Activated CD4-positive, alpha-beta memory T cell treated with anti-CD3 and anti-CD28 coated beads for 36 hours (primary cell): ENCODE measurements at places on chromosomes 7 and 10. TPM values are rescaled to one million over a fixed set of nuclear protein-coding genes. Genes with fewer than 3 reads are reported as not detected.
A peak's percentile ranks its signal among the peaks of the same experiment; 100 is the strongest.

GRCh38 chr7:131554880-131555516 lies 1.4 kb downstream of the PODXL start:
- H3K4me3 ChIP-seq: no peak overlapping the region
- no peak overlapping the region for H3K27ac ChIP-seq
- peaks cover 10% of the 10 kb centered on the region for H3K4me1 ChIP-seq
- no peaks in the 10 kb centered on the region for H3K36me3 ChIP-seq
- peaks cover 40% of the 10 kb centered on the region for H3K27me3 ChIP-seq

DNA sequence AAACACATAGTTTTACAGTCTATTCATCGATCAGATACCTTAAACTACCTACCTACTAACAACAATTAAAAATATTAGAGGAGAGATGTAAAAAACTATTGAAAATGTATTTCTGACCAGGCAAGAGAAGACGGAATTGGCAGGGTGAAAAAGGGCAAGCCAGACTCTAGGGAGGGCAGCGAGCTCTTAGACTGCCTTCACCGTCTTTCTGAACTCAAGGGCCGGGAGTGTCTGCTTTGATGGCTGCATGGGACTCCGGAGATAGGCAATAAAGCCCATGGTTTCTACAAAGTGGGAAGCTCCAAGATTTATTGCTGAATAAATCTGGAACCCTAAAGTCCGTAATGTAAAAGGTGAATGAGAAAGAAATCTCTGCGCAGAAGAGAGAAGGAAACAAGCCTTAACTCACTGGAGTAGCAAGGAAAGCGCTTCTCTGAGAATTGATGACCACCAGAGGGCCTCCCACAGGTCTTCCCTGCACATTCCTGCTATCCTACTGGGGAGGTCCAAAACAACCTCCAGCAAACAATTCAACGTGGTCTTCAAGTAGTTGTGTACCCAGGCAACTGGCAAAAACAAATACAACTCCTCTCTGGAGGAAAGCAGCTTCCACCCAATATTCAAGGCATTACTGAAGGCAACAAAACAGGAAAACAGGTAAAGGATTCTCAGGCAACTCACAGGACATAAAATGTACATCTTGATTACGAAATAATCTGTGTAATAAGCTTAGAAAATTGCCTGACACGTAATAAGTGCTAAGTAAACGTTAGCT lies 181.3 kb downstream of the SDK1 start:
- no peak overlapping the region for H3K27ac ChIP-seq
- no peaks in the 10 kb centered on the region for H3K4me1 ChIP-seq
- no peaks in the 10 kb centered on the region for H3K27me3 ChIP-seq
- H3K4me3 ChIP-seq: no peak overlapping the region
- no peak for DNase-seq
- no peaks in the 10 kb centered on the region for H3K36me3 ChIP-seq

GRCh38 chr10:132263866-132264265 lies 43.9 kb downstream of the STK32C start:
- H3K27ac ChIP-seq: no peak overlapping the region
- H3K36me3 ChIP-seq: no peaks in the 10 kb centered on the region
- no peaks in the 10 kb centered on the region for H3K27me3 ChIP-seq
- peaks cover 8% of the 10 kb centered on the region for H3K4me1 ChIP-seq

DNA sequence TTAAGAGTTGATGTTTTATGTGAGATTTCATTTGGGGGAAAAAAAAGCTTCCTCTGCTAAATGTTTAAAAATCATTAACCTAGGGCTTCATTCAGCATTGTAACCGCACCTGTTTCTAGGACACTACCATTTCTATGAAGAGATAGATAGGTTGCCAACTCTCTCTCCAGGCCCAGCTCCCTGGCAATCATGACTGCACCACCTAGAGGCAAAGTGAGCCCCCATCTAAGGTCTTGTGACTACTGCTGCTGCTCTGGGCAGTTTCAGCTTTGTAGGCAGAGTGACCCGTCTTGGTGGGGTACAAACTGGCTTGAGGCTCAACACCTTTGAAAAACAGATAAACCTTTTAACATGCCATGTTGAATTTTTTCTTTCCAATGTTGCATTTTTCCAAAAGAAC lies 27.3 kb upstream of the MRC1 start:
- H3K27me3 ChIP-seq: no peaks in the 10 kb centered on the region
- no peaks in the 10 kb centered on the region for H3K36me3 ChIP-seq
- no peaks in the 10 kb centered on the region for H3K4me1 ChIP-seq
- no peak overlapping the region for H3K4me3 ChIP-seq

GRCh38 chr7:158536871-158537515 lies 50.6 kb downstream of the PTPRN2 start:
- no peaks in the 10 kb centered on the region for H3K36me3 ChIP-seq
- DNase-seq: no peak
- no peak overlapping the region for H3K27ac ChIP-seq
- no peak overlapping the region for H3K4me3 ChIP-seq
- H3K27me3 ChIP-seq: peaks cover 2% of the 10 kb centered on the region

DNA sequence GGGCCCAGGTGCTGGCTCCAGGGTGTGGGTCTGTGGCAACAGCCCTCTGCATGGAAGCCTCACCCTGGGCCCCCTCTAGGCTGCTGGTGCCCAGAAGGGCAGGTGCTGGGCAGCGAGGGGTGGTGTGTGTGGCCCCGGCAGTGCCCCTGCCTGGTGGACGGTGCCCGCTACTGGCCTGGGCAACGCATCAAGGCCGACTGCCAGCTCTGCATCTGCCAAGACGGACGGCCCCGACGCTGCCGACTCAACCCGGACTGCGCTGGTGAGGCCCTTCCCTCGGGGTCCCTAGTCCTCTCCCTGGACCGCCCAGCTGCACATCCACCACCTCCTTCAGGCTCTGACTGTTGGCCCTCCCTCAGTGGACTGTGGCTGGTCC lies 18.8 kb upstream of the ZNF467 start:
- H3K4me3 ChIP-seq: no peak overlapping the region
- peaks cover 22% of the 10 kb centered on the region for H3K27me3 ChIP-seq
- no peaks in the 10 kb centered on the region for H3K36me3 ChIP-seq
- DNase-seq: no peak
- peaks cover 3% of the 10 kb centered on the region for H3K4me1 ChIP-seq

DNA sequence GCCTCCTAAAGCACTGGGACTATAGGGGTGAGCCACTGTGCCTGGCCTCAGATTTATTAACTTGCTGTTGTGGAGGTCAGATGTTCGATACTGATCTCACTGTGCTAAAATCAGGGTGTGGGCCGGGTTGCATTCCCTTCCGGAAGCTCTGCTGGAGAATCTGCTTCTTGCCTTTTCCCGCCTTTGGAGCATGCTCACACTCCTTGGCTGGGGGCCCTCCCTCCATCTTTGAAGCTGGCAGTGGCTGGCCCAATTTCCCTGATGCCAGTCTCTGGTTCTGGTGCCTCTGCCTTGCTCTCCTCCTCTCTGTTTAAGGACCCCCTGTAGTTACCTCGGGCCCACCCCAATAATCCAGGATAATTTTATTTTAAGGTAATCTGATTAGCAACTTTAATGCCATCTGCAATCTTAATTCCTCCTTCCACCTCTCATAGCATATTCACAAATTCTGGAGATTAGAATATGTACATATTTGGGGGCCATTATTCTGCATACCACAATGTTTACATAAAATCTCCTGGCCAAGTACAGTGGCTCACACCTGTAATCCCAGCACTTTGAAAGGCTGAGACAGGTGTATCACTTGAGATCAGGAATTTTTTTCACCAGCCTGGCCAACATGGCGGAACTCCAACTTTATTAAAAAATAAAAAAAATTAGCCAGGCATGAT lies 7.9 kb upstream of the PITRM1 start:
- DNase-seq: no peak
- H3K27me3 ChIP-seq: peaks cover 21% of the 10 kb centered on the region
- peaks cover 5% of the 10 kb centered on the region for H3K4me1 ChIP-seq
- no peaks in the 10 kb centered on the region for H3K36me3 ChIP-seq

GRCh38 chr10:44382981-44383748 lies 1.7 kb downstream of the CXCL12 start:
- H3K27ac ChIP-seq: no peak overlapping the region
- no peak for DNase-seq
- peaks cover 35% of the 10 kb centered on the region for H3K27me3 ChIP-seq
- H3K4me3 ChIP-seq: no peak overlapping the region
- no peaks in the 10 kb centered on the region for H3K36me3 ChIP-seq

- no peaks in the 10 kb centered on the region for H3K36me3 ChIP-seq
- H3K27me3 ChIP-seq: no peaks in the 10 kb centered on the region
- H3K4me1 ChIP-seq: peaks cover 23% of the 10 kb centered on the region
- H3K27ac ChIP-seq: peak overlapping the region; percentile 47
Observed at GRCh38 chr10:8182806-8183205, 128.3 kb downstream of the GATA3 start.

DNA sequence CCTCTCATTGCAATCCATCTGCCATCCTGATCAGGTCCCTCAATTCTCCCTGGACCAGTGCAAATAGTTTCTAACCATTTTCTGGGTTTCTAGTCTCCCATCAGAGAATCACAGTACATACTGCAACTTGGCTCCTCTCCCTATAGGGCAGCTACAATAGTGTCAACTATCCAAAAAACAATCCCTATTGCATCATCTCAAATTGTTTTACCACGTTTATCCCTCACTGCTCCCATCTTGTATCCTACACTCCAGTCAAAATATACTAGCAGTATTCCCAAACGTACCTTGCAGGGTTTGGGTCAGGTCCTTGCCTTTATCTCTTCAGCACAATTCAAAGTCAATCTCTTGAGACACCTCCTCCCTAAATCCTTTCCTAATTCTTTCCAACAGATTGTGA lies 23.6 kb downstream of the ASB15 start:
- no peak overlapping the region for H3K27ac ChIP-seq
- no peak for DNase-seq
- H3K36me3 ChIP-seq: no peaks in the 10 kb centered on the region
- H3K4me1 ChIP-seq: no peaks in the 10 kb centered on the region
- no peaks in the 10 kb centered on the region for H3K27me3 ChIP-seq

- no peaks in the 10 kb centered on the region for H3K4me1 ChIP-seq
- DNase-seq: no peak
- no peaks in the 10 kb centered on the region for H3K27me3 ChIP-seq
Observed at GRCh38 chr10:78910476-78910875, 158.3 kb upstream of the ZMIZ1 start.

GRCh38 chr7:150451097-150451793 lies 815 bp downstream of the GIMAP8 start:
- H3K4me1 ChIP-seq: peaks cover 60% of the 10 kb centered on the region
- H3K27me3 ChIP-seq: no peaks in the 10 kb centered on the region
- peak overlapping the region; percentile 98 for H3K27ac ChIP-seq
- H3K36me3 ChIP-seq: peaks cover 38% of the 10 kb centered on the region

GRCh38 chr7:156578578-156578940 lies 62.0 kb upstream of the RNF32 start:
- H3K4me1 ChIP-seq: no peaks in the 10 kb centered on the region
- no peak overlapping the region for H3K4me3 ChIP-seq
- H3K27me3 ChIP-seq: peaks cover 12% of the 10 kb centered on the region
- H3K27ac ChIP-seq: no peak overlapping the region
- DNase-seq: no peak

DNA sequence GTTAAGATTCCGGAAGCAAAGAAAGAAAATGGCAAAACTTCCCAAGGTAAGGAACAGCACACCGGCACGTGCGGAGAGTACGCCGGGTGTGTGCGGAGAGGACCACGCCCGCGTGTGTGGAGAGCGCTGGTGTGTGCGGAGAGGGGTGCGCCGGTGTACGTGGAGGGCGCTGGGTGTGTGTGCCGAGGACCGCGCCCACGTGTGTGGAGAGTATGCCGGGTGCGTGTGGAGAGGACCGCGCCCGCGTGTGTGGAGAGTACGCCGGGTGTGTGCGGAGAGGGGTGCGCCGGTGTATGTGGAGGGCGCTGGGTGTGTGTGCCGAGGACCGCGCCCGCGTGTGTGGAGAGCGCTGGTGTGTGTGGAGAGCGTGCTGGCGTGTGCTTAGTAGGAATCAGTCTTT lies 48.6 kb upstream of the DPYSL4 start:
- DNase-seq: no peak
- peaks cover 5% of the 10 kb centered on the region for H3K27me3 ChIP-seq
- no peak overlapping the region for H3K27ac ChIP-seq
- H3K4me1 ChIP-seq: no peaks in the 10 kb centered on the region
- no peak overlapping the region for H3K4me3 ChIP-seq

DNA sequence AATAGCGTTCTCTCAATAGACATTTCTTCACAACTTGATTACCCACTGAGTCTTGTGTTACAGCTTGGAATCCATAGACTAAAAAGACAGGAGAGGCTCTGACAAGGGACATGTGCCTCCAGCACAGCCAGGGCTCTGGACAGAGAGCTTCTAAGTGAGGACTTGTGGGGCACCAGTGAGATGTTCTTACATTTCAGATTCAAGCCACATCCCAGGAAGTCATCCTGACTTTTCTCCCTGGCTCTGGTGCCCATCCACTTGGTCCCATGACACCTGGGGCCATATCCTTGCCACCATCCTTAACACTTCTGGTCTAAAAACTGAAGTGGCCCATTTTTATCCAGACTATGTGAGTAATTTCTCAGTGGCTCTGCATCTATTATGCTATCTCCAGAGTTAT lies 440.1 kb downstream of the TCERG1L start:
- no peak for DNase-seq
- H3K36me3 ChIP-seq: no peaks in the 10 kb centered on the region
- no peaks in the 10 kb centered on the region for H3K27me3 ChIP-seq
- H3K4me3 ChIP-seq: no peak overlapping the region

DNA sequence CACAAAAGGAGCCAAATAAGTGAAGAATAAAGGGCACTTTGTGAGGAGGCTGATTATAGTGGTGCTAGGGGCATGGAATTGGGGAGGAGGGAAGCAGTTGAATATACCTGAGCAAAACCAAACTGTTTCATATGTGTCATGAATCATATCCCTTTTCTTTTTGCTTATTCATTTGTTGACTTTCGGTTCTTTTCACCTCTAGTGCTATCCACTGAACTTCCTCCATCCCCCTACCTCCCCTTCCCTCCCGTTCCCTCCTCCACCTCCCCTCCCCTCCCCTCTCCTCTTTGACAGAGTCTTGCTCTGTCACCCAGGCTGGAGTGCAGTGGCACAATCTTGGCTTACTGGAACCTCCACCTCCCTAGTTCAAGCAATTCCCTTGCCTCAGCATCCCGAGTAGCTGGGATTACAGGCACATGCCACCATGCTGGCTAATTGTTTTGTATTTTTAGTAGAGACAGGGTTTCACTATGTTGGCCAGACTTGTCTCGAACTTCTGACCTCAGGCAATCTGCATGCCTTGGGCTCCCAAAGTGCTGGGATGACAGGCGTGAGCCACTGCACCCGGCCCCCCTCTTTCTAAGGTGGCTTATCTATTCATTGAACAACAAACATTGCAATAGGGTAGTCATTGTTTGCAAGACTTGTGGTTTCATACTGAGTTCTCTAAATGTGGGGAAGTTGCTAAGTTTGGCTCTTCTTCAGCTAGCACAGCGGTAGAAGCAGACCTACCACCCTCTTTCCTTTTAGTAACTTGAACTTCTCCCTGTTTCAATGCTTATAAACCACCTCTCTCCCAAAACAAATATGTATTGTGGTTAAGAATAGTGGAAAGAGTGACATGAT lies 150.4 kb upstream of the PRPS1L1 start:
- no peak overlapping the region for H3K27ac ChIP-seq
- peak; percentile 37 for DNase-seq
- H3K27me3 ChIP-seq: peaks cover 13% of the 10 kb centered on the region
- H3K4me3 ChIP-seq: no peak overlapping the region
- H3K36me3 ChIP-seq: no peaks in the 10 kb centered on the region

- no peak overlapping the region for H3K4me3 ChIP-seq
- no peaks in the 10 kb centered on the region for H3K27me3 ChIP-seq
- no peak overlapping the region for H3K27ac ChIP-seq
- peaks cover 19% of the 10 kb centered on the region for H3K4me1 ChIP-seq
Observed at GRCh38 chr7:7772397-7772821, 54.0 kb upstream of the RPA3 start.

GRCh38 chr10:8072211-8072610 lies 17.7 kb downstream of the GATA3 start:
- peak overlapping the region; percentile 21 for H3K27ac ChIP-seq
- H3K4me1 ChIP-seq: peaks cover 66% of the 10 kb centered on the region
- no peaks in the 10 kb centered on the region for H3K27me3 ChIP-seq

The CALHM3 gene
- total RNA-seq: not detected

The NEUROG3 gene
- not detected for total RNA-seq

The ATOH7 gene
- total RNA-seq: not detected

The SKIDA1 gene
- 0.21 TPM for total RNA-seq

The CALHM2 gene
- 21.6 TPM for total RNA-seq

The FAM24B gene
- 7.2 TPM for total RNA-seq

The CFAP43 gene
- 0.19 TPM for total RNA-seq

The ZNF273 gene
- 10.9 TPM for total RNA-seq
